ENCODE measurements at places on chromosomes 2 and 18.

- no peak for DNase-seq
Observed at GRCh38 chr18:78558101-78558810, 421.4 kb upstream of the SALL3 start.

GRCh38 chr2:144201126-144201525, 318.8 kb downstream of the ZEB2 start:
- DNase-seq = no peak

DNA sequence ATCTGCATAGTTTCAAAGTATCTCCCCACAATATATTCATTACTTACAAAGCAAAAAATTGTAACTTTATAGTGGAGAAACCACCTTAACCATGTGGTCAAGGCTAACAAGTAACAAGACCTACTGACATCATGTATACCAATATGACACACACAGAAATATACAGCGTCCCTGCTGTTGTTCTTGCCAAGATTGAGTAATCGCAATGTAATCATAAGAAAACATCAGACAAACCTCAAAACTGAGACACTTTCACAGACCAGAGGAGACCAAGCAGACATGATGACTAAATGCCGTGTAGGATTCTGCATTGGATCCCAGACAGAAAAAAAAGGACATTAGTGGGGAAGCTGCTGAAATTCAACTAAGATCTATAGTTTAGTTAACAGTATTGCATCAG, 123.0 kb downstream of the ACAA2 start:
- peak; percentile 81 for DNase-seq

- DNase-seq = no peak
Observed at GRCh38 chr2:238404406-238405216, 22.1 kb upstream of the ASB1 start.

- no peak for DNase-seq
Observed at GRCh38 chr2:126703311-126703710, 47.4 kb downstream of the GYPC start.

All from astrocyte of the hippocampus (primary cell).